Epithelial cell of proximal tubule (primary cell): ENCODE measurements at places on chromosomes 13 and 19. TPM values are rescaled to one million over a fixed set of nuclear protein-coding genes. Genes with fewer than 3 reads are reported as not detected.

CILP2 gene
- total RNA-seq: 0.06 TPM in 1 of 2 replicates, not detected in the other

CABP5 gene
- total RNA-seq: not detected in 2 replicates

CYP4F22 gene
- not detected in 2 replicates for total RNA-seq

PSG3 gene
- 0.07 TPM in 1 of 2 replicates, not detected in the other for total RNA-seq

ZNF432 gene
- total RNA-seq: 1.6 and 2.8 TPM in 2 replicates

GGN gene
- total RNA-seq: 0.87 and 1.8 TPM in 2 replicates
